ENCODE measurements at places on chromosomes 6 and 20.

GRCh38 chr20:53839423-53840176 is 230.8 kb downstream of the BCAS1 start:
- DNase-seq: no peak

DNA sequence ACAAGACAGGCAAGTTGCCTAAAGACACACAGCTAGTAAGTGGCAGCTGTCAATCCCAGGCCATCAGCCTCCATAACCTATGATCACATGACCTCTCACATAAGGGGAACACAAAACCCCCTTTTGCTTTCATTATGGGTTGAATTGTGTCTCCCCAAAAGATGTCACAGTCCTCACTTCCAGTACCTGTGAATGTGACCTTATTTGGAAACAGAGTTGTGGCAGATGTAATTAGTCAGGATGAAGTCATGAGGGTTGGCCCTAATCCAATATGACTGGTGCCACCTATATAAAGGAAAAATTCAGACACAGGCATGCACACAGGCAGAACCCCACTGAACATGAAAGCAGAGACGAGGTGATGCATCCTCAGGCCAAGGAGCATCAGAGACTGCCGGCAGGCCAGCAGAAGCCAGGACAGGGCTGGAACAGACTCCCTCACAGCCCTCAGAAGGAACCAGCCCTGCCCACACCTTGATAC is 33.6 kb downstream of the GFOD1 start:
- DNase-seq: peak; percentile 70

GRCh38 chr6:136471372-136471771 is 78.8 kb downstream of the MAP7 start:
- DNase-seq: no peak

- no peak for DNase-seq
Measured at GRCh38 chr6:123716506-123716905, 79.8 kb upstream of the TRDN start.

GRCh38 chr6:42790549-42791181 is 8.8 kb downstream of the BICRAL start:
- no peak for DNase-seq

DNA sequence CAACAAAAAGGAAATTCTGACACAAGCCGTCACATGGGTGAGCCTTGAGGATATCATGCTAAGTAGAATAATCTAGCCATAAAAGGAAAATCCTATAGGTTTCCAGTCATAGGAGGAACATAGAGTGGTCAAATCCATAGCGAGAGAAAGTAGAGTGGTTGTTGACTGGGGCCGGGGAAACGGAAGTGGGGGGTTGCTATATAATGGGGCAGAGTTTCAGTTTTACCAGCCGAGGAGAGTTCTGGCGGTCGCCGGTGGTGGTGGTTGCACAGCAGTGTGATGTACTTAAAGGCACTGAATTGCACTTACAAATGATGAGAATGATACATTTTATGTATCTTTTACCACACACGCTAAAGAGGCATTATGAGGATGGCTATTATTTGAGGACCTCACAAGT is 4.9 kb downstream of the GPR31 start:
- no peak for DNase-seq

GRCh38 chr6:116369964-116370759 is 585 bp upstream of the DSE start:
- DNase-seq: no peak

- no peak for DNase-seq
Measured at GRCh38 chr6:148658681-148659430, 88.0 kb upstream of the UST start.

DNA sequence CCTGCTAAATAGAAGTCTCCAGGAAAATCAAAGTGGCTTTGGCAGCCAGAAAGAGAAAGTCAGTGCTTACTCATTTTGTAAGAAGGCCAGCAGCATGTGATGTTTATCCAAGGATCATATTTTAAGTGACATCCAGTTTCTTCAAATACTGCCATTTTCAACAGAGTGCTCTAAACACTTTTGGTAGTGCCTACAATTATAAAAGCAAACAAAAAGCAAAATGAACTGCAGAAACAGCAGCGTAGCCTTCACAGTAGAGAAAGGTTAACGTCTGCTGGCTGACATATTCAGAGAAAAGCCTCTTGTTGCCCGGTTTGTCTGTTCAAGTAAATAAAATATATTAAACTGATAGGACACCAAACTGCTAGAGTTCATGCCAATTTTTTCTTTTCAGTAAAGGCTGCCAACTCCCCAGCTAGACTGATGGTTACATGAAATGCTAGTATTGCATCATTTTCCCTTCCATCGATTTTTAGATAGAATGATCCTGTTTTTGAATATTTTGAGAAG is 705.7 kb upstream of the SLC35B3 start:
- DNase-seq: peak; percentile 36

- no peak for DNase-seq
Measured at GRCh38 chr6:35640017-35640664, 48.6 kb downstream of the FKBP5 start.

DNA sequence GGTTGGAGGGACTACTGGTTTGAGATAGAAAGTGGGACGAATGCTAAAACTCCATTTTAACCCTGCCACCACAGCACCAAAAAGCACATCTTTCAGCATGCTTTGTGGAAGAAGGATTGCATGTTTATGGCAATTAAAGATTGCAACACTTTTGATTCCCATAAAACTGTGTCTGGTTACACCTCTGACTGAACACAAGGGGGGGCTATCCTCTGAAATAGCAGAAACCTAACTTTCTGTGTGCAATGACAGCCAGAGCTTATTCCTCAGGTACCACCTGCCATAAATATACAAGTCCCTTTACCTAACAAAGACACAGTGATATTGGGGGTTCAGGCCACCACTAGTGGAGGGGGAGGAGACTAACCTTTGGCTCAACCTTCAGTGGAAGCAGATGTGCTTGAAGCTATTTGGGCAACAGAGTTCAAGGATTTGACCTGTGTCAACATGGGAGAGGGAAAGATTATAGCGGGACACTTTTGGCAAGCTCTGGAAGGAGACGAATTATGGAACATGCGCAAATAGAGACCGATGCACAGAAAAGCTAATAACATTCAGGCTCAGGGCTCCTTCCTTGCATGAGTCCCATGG is 9.6 kb upstream of the PLG start:
- DNase-seq: no peak

- DNase-seq: no peak
Measured at GRCh38 chr6:33880766-33881165, 77.0 kb upstream of the MLN start.

DNA sequence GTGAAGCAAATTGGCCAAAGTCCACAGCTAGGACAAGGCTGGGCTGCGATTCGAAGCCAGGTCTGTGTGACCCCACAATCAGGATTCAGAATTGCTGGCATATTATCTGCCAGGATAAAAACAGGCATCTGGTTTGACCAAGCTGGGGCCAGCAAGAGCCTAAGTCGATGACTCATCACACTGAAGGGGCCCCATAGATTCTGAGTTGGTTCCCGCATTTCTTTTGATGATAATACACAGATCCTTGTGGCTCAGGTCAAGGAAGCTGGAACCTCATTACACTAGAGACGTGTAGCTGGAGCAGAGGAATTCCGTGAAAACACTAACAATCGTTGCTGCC is 6.5 kb downstream of the KCNB1 start:
- DNase-seq: peak; percentile 8

- no peak for DNase-seq
Measured at GRCh38 chr6:75306064-75306463, 21.5 kb upstream of the TMEM30A start.

GRCh38 chr6:157579467-157580031 is 198.6 kb downstream of the ZDHHC14 start:
- DNase-seq: peak; percentile 12

- DNase-seq: no peak
Measured at GRCh38 chr6:130216620-130217019, 6.1 kb downstream of the SAMD3 start.

GRCh38 chr6:149901444-149902140 is 3.7 kb upstream of the RAET1E start:
- no peak for DNase-seq

- peak; percentile 3 for DNase-seq
Measured at GRCh38 chr6:97524811-97525210, 241.8 kb upstream of the MMS22L start.

- no peak for DNase-seq
Measured at GRCh38 chr6:129555206-129555832, 154.7 kb downstream of the ARHGAP18 start.

DNA sequence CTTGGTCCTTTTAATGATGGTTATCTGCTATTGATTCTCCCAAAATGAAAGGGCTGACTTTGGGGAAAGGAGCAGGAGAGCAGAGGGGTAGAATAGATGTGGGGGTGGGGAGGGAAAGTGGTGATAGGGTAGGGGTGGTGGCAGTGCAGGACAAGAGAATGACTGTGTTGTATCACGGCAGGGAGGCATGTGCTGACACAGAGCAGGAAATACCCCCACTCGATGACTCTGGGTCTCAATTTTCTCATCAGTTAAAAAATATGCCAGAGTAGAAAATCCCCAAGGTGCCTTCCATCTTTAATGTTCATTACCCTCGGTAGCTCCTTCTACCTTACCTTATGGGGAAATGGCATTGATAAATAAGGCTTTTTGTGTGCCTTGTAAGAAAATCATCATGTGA is 79.0 kb upstream of the ATXN1 start:
- peak; percentile 8 for DNase-seq

GRCh38 chr20:62993856-62994494 is 12.8 kb downstream of the BHLHE23 start:
- DNase-seq: no peak

DNA sequence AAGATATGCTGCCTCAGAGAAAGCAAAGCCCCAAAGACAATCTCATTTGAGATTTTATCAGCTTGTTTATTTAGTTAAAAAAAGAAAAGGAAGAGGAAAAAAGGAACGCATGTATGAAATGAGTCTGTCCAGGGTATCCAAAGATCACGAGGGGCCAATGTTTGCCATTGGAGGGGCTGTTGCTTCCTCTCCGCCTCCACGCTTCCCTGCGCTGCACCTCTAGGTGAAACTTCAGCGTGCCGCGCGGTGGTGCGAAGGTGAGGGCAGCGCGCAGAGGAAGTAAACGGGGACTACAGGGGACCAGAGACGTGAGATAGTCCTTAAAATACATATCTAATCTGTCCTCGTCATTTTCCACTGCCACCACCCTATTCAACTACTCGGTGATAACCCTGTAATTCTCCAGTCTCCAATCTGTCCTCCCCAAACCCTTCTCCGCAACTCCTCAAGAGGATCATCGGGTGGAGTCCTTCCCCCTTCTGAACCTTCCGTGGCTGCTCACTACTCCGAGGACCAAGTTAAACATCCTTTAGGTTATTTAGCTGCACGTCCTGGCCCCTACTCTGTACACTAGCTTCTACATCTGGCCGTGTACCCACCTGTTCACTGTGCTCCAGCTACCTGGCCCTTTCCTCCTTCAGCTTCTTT is 1.1 kb upstream of the DCBLD1 start:
- no peak for DNase-seq

DNA sequence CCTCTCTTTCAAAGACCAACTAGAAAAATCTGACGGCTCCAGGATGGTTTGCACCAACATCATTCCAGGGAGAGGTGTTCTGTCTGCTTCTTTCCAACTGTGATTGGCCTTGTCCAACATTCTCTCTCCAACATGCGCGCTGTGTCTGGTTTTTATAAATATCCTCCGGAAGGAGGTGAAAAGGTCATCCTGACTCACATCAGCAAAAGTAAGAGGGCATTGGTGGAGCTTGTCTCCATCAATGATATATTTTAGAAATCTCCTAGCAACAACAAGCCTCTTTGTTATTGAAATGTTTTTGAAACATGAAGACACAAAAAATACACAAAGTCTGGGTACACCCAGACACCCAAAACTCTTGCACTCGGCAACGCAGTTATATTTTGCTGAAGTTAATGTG is 475.3 kb upstream of the JARID2 start:
- peak; percentile 26 for DNase-seq

GRCh38 chr20:32449057-32449889 is 91.1 kb downstream of the ASXL1 start:
- DNase-seq: no peak

GRCh38 chr6:56250266-56250665 is 2.9 kb upstream of the COL21A1 start:
- DNase-seq: no peak

- DNase-seq: peak; percentile 43
Measured at GRCh38 chr20:58450254-58450653, 61.2 kb downstream of the VAPB start.

DNA sequence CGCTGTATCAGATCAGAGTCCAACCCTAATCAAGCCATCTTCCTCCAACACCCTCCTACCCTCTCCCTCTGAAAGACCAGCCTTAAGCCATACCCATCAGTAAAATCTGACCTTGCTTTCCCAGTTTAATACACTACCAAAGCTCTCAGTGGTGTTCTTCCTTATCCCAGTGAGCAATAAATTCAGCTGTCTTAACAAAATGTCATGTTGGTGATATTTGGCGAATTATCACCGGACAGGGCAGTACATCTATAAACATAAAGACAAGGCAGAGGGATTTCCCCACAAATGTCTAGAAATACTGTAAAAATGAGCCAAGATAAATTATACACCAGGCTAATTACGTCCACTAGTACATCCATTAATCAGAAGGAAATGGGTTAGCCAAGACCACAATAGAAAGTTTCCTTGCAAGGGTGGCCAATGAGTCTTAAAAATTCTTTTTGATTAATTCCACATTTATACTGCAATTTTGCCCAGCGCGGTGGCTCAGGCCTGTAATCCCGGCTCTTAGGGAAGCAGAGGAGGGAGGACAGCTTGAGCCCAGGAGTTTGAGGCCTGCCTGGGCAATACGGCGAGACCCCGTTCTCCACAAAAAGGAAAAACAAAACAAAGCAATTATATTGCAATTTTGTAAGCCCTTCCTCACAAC is 905 bp downstream of the RARS2 start:
- peak; percentile 6 for DNase-seq

DNA sequence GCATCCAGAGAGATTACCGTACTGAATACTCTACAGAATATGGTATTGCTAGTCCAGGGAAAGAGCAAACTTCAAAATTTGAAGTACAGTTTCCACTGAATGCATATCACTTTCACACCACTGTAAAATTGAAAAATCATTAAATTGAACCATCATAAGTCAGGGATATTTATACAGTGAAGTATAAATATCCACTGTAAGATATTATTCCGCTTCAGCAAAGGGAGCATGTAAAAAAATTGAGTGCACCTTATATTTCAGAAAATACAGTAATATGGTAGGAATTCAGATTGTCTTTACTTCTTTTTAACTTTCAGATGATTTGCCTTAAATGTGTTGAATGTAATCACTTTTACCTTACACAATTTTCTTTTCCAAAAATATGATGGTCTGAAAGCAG is 60.9 kb upstream of the TXNDC5 start:
- DNase-seq: no peak
